ENCODE measurements at places on chromosomes 3 and 15. TPM values are rescaled to one million over a fixed set of nuclear protein-coding genes. Genes with fewer than 3 reads are reported as not detected.

DNA sequence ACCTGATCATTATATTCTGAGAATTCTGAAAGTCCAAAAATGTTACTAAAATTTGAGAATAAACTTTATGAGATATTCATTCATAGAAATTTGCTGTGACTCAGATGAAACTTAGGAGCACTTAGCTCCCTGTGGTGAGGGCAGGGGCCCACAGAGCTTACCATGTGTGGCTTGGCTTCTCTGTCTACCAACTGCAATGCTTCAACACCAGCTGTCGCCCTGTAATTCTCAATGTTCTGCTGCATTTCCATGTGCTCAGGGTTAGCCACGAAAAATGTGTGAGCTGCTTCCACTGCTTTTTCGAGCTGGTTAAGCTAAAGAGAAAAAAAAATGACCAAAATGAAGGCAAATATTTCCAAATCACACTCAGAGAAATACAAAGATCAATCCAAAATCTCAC lies 125.6 kb downstream of the P3H2 start:
- no peak for DNase-seq

GRCh38 chr15:33150431-33150941 lies 44.0 kb downstream of the FMN1 start:
- no peak for DNase-seq

DNA sequence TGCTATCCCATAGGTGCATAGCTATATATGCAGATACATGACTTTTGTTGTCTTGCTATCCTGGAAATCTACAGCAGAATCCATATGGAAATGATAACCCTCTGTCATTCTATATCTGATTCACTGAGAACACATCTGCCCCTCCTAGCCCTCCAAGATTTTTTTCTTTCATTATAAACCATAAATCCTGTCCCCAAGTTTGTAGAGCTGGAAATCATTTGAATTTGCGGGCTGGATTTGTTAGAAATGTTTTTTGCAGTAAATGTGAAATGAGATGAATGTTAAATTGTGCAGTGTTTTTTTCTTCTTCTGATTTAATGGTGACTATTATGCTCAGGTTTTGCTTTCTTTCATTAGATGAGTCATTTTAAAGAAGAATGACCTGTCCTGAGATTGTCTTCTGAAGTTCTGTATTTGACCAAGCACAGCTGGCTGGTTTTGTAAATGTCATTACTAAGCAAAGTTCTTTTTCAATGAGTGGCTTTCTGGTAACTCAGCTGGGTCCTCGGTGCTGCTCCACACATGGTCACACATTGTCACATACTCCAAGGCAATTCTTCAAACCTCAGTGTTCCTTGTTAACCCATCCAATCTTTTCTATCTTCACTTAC lies 25.3 kb upstream of the ABHD17C start:
- no peak for DNase-seq

Gene GLDN
- 0.43 TPM for polyA plus RNA-seq

Gene TMEM266
- 0.44 TPM for polyA plus RNA-seq

Gene TGM4
- not detected for polyA plus RNA-seq

Gene WNT5A
- 10.6 TPM for polyA plus RNA-seq

All from forelimb muscle (tissue), 1 donor.